ENCODE measurements at places on chromosomes 2 and 18.

GRCh38 chr2:231795525-231796327, 9.5 kb downstream of the COPS7B start:
- no peak for DNase-seq

- DNase-seq: no peak
Observed at GRCh38 chr2:218444692-218445357, 25.9 kb downstream of the VIL1 start.

GRCh38 chr18:36408606-36409005, 111.1 kb downstream of the FHOD3 start:
- DNase-seq: no peak

- no peak for DNase-seq
Observed at GRCh38 chr2:161976917-161977316, 97.1 kb downstream of the DPP4 start.

- DNase-seq: no peak
Observed at GRCh38 chr18:56662502-56662901, 11.3 kb downstream of the WDR7 start.

- DNase-seq: no peak
Observed at GRCh38 chr2:211423018-211423417, 866.6 kb downstream of the CPS1 start.

GRCh38 chr2:179550214-179550613, 285.6 kb upstream of the SESTD1 start:
- no peak for DNase-seq

GRCh38 chr2:26651799-26652198, 10.6 kb upstream of the CIB4 start:
- DNase-seq: no peak

DNA sequence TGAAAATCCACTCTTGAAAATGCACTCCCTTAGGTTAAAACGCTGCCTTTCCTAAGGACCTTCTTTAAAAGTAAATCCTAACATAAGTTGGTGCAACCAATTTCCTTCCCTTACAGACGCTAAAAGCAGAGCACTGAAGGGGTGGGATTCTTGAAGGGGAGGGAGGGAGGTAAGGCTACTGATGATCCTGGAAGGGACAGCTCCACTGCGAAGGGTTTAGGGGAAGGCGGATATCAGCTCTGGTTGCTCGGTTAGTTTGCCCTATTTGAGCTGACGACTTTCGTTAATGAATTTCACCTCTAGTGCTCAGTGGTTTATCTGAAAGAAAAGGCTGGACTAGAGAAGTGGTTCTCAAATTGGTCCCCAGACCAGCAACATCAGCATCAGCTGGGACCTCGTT, 49.7 kb upstream of the SIGLEC15 start:
- DNase-seq: no peak

- no peak for DNase-seq
Observed at GRCh38 chr18:53991805-53992204, 232.7 kb downstream of the MBD2 start.

GRCh38 chr2:11237122-11237521, 81.9 kb downstream of the SLC66A3 start:
- no peak for DNase-seq

DNA sequence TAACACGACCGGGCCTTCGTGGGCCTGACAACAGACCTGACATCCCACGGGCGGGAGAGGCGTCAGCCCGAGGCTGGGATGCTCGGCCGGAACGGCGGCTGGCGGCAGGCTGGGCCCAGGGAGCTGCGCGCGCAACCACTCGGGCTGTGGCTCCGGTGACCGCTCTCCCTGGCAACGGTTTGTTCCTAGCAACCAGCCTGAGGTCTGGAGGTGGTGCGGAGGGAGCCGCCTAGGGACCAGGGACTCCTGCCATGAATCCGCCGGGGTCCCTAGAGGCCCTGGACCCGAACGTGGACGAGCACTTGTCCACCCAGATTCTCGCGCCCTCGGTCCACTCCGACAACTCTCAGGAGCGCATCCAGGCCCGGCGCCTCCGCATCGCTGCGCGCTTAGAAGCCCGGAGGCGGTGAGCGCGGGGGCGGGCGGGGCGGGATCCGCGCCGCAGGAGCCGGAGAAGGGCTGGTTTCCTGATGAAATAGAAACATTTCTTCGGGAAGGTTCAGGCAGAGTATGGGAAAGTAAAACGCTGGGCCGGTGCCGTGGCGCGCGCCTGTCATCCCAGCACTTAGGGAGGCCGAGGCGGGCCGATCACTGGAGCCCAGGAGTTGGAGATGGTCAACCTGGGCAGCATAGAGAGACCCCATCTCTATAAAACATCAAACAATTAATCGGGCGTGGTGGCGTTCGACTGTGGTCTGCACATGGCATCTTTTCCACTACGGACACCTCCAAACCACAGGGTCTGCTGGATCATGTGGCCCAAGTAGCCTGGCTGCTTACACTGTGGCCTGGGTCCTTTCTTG, at the start of gene DRC1:
Gene DRC1 (plus strand): TSS at position 182 of the 803 bp plus-strand sequence. CDS start 70 bp downstream, at position 252.
- DNase-seq: peak; percentile 88

DNA sequence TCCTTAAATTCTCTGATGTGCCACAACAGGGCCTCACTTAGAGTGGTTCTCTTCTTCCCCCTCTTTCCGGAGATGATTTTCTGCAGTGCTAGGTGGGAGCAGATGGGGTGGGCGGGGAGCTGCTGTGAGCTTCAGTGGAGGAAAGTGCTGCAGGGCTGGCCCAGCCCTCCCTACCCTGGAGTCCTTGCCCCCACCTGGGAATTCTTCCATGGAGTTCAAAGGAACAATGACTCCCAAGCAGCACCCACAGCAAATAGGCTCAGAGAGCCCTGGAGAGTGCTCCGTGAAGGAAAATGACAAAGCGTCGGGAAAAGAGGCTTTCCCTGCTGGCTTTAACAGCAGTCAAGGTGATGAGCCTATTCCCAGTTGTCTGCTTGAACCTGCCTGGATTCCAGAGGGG, 28.8 kb downstream of the LOXHD1 start:
- no peak for DNase-seq

- DNase-seq: peak; percentile 34
Observed at GRCh38 chr18:76977108-76977621, 154.8 kb downstream of the ZNF236 start.

DNA sequence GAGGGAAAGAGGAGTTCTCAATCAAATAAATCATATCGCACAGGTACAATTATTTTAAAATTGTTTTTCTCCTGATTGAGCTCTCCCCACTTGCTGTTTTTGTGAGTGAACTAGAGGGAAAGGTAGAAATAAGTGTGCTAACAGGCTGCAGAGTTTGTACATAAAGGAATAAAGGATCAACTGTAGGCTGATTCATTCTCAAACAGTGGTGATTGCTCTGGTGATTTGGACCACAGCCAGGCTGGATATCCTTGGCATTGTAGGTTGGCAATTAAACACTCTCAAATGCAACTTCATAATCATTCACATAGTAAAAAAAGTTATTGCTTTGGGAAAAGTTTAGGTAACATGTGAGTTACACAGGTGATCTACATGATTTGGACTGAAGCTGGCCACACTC, 29.8 kb downstream of the LRP1B start:
- DNase-seq: no peak

DNA sequence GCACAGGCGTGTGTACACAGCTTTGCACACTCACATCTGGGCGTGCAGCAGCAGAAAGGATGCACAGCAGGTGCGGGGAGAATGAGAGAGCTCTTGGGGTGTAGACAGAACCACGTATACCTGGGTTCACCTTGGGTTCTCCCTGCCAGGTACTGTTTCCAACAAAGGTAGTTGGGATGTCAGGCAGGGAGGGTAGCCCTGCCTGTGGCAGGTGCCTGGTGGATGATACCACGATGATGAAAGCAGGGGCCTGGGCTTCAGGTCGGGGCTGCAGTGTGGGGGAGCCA, 6.5 kb upstream of the ARID5A start:
- no peak for DNase-seq

GRCh38 chr18:579238-579637, 942 bp upstream of the CETN1 start:
- no peak for DNase-seq

DNA sequence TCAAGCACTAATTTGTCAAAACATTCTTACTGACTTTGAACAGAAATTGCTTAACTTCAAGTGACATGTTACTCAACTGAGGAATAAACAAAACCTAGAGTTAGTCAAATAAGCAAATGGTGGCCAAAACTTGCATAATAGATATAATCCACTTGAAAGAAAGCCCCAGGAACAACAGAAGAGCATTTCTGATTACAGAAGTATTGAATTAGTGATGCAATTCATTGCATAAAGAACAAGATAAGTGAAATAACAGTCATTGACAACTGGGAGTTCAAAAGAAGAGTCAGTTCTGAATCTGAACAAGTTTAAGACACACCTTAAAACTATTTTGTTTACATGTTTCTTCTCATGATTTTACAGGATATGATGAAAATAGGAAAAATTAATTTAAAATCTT, 30.8 kb downstream of the COBLL1 start:
- no peak for DNase-seq

DNA sequence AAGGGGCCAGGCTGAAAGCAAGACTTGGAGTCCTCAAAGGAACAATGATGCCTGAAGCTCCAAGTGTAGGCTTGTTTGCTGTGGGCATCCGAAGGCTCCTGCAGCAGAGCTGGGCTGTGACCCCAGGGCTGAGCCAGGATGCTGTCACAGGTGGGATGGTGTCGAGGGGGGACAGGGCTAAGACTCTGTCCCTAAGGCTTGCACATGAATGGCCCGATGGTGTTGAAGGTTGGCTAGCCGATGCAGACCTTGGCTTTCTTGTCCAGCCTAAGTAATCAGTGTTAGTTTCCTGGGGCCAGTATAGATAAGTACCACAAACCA, 251.0 kb downstream of the NDUFA10 start:
- DNase-seq: no peak

DNA sequence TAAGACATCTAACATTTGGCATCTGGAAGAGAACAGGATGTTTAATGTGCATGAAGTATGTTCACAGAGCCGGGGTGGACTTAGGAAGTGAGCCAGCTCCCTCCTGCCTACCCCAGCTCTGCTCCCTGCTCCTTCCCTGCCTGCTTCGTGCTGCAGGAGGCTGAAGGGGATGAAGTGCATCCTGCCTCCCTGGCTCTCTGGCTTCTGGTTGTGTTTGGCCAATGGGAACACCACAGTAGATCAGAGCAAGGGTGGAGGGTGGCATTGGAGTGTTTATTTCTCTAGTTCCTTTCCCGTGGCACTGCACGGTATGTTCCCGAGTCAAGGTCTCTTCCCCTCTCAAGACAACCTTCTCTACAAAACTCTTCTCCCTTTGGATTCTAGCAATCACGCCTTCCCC, 379.9 kb downstream of the CLIP4 start:
- DNase-seq: no peak

- no peak for DNase-seq
Observed at GRCh38 chr18:3139406-3139805, 80.4 kb downstream of the MYOM1 start.

GRCh38 chr2:97714084-97714949, 941 bp downstream of the ZAP70 start:
- DNase-seq: no peak

- DNase-seq: peak; percentile 47
Observed at GRCh38 chr2:12769492-12770105, 52.9 kb downstream of the TRIB2 start.

- DNase-seq: no peak
Observed at GRCh38 chr2:25964891-25965290, 17.4 kb downstream of the KIF3C start.

- no peak for DNase-seq
Observed at GRCh38 chr2:79001285-79001684, 24.2 kb upstream of the REG3G start.

- DNase-seq: no peak
Observed at GRCh38 chr2:8225266-8225665, 456.6 kb upstream of the ID2 start.

GRCh38 chr18:36536426-36536825, 238.9 kb downstream of the FHOD3 start:
- DNase-seq: no peak

GRCh38 chr2:99153921-99154604, 679 bp downstream of the TSGA10 start:
- DNase-seq: no peak

GRCh38 chr2:220756653-220757052, 815.5 kb downstream of the EPHA4 start:
- no peak for DNase-seq

DNA sequence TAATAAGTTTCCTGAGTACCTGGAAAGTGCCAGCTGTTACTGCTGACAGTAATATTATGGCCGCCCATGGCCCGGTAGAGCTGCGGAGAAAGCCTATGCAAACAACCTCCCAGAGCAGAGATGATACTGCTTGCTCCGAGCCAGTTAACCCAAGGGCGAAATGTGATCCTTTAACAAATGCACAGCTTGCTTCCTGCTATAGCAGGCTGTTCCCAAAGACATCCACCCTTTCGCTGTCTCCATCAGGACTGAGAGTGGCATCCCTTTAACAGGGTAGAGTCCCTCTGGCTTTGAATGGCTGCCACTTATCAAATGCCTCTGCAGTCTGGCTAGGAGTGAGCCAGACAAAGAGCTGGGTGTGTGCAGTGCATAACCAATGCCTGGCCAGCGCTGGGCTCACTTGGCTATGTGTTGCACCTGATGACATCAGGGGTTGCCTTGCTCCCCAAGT, 69.7 kb upstream of the DAPL1 start:
- DNase-seq: no peak

Data from left hindlimb (tissue), 1 donor.